Uterus (tissue), 4 donors: ENCODE measurements at places on chromosomes 6 and 20. TPM values are rescaled to one million over a fixed set of nuclear protein-coding genes. Genes with fewer than 3 reads are reported as not detected.

- DNase-seq = no peak
Observed at GRCh38 chr20:49361862-49362660, 84.2 kb upstream of the ZNFX1 start.

DNA sequence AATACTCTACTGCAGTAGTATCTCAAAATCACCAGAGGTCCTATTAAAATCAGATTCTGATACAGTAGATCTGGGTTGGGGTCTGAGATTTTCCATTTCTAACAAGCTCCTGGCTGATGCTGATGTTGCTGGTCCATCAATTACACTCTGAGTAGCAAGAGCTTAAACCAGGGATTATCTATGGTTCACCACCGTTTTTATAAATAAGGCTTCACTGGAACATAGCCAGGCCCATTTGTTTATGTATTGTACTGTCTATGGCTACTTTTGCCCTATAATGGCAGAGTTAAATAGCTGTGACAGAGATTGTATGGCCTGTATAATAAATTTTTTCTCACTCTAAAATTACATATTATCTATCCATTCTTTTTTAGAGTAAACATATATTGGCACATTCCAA, 53.0 kb downstream of the NUDT3 start:
- DNase-seq = no peak

The PCSK2 gene
- total RNA-seq = not detected

DNA sequence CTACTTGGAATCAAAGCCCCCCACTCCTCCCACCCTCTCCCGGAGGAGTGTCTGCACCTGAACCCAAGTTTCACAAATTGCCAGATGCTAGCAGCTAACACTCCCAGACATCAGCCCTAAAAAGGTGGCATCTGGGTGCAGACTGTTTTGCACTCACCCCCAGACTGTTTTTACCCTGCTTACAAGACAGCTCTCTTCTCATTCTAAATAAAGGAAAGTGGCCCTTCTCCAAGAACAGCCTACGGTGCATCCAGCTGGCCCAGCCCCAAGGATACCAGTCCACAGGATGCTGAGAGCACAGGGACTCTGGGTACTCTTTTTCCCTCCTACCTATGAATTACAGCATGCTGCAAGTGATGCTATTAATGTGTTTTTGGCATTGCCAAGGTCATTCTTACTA, 842.0 kb upstream of the FLRT3 start:
- DNase-seq = no peak

The TAAR9 gene
- total RNA-seq = not detected

The RBPJL gene
- not detected for total RNA-seq

The SNAP91 gene
- total RNA-seq = 18.1 TPM

- no peak for DNase-seq
Observed at GRCh38 chr6:125957845-125958244, 1.3 kb downstream of the HINT3 start.

GRCh38 chr6:157253017-157253416, 70.3 kb downstream of the TMEM242 start:
- DNase-seq = no peak

DNA sequence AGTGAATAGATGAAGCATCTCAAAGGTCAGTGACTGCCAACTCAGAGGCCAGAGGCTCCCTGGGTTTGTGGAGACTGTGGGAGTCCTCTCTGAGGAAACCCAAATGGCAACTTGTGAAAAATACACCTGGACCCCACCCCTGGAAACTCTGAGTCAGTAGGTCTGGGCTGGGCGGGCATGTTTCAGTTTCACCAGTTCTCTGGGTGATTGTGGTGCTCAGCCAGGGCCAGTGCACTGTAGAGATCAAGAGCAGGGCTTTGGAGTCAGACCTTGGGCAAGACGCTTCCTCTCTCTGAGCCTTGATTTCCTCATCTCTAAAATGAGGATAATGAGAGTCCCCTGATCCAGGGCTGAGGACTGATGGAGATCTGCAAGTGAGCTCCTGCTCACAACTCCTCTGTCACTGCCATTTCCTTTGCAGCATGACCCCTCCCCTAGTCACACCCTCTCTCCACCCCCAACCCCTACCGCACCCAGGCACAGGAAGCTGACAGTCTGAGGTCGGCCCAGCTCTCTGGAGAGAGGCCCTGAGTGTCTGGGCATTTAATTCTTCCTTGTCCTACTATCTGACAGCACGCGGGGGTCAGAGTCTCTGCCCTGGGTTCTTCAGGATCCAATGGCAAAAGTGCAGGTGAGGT, 5.1 kb downstream of the DEF6 start:
- no peak for DNase-seq

DNA sequence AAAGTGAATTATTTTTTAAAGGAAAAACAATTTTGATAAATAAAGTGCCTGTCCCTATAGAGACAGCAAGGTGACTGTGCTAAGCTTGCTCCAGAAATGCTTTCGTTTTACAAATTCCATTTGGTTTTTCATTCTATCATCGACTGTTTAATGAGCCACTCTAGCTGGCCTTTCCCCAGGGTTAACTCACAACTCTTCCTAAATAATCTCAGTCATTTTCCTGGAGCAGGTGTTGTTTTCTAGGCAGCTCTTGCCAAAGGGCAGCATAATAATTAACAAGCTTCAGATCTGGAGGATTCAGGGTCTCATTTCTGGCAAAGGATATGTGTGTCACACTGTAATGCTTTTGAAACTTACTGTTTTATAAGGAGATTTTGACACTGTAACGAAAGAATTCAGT, 184.2 kb downstream of the KHDC1L start:
- DNase-seq = no peak

DNA sequence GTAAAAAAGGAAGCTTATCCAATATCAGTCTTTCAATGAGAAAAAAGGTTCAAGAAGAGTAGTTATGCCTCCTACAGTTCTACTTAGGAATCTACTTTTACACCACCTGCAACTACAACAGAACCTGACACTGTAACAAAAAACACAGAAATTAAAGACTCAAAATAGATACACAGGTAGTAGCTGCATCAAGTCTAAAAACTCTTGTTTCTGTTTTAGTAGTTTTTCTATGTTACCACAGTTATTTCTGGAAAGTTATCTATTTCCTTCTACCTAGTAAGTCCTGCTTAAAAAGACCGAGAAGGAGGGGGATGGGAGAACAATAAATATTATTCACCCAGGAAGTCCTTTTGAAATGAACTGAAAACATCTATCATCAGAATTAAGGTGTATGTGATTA, 52.5 kb downstream of the ATG5 start:
- no peak for DNase-seq

DNA sequence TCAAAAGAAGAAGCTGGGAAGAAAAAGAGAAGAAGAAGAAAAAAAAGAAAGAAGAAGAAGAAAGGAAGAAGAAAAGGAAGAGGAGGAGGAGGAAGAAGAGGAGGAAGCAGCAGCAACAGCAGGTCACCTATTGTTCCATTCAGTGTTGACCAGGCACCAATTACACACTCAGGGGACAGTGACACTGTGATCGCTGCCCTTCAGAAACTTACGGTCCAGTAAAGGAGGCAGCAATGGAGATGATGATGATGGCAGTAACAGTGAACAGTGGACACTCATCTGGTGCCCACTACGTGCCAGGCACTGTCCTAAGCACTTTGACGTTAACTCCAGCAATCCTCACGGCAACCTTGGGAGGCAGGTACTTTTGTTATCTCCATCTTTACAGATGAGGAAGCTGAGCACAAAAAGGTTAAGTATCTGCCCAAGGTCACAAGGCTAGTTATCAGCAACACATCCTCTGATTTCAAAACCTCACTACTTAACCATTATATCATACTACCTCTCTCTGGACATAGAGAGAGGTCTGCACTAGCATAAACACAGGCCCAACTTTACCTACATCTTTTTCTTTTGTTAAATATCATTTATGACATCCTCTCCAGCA, 83.2 kb downstream of the SLC22A23 start:
- DNase-seq = no peak

DNA sequence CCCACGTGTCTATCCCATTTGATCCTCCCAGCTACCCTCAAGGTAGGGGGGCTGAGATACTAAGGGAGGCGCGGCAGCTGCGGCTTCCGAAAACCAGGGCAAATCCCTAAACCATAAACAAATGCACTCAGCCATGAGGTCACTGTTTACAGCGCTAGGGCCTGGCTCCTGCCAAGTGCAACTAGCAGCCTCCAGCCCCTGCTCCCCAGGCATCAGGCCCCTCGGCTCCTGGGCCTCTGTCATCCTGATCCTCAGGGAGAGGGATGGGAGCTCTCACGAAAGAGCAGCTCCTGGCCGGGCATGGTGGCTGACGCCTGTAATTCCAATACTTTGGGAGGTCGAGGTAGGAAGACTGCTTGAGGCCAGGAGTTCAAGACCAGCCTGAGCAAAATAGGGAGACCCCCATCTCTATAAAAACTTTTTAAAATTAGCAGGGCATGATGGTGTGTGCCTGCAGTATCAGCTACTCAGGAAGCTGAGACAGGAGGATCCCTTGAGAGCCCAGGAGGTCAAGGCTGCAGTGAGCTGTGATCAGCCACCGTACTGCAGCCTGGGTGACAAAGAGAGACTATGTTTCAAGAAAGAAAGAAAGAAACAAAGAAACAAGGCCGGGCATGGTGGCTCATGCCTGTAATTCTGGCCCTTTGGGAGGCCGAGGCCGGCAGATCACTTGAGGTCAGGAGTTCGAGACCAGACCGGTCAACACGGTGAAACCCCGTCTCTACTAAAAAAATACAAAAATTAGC, 42.5 kb upstream of the TLDC2 start:
- no peak for DNase-seq

DNA sequence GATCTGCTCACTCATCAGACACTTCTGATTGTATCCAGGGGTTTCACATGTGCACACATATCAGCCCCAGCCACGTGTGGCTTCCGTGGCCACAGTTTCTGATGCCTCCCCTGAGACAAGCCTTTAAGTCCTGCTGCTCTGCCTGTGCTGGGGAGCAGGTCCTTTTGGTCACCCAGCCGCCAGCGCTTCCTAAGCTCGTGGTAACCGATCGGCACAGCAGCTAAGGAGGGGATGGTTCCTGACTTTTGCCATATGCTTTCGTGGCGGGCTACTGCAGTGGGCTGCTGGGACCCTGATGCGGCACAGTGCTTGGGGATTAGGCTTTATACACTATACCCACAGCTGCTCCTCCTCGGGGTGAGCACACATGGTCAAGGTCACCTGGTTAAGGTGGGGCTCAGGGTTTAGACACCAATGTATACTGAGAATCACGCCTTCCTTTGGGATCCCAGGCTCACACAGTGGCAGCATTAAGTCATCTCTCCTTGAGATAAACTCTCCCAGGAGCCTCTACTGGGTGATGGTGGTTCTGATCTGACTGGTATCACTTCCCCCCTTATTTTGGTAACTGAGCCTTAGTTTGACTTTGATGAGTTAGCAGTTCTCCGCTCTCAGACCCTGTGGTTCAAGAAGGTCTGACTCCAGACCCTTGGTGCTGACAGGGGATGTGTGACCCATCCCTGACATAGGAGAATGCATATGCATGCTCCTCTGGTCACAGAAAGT, 85.9 kb upstream of the KCNG1 start:
- no peak for DNase-seq

The BPIFB1 gene
- total RNA-seq = not detected

DNA sequence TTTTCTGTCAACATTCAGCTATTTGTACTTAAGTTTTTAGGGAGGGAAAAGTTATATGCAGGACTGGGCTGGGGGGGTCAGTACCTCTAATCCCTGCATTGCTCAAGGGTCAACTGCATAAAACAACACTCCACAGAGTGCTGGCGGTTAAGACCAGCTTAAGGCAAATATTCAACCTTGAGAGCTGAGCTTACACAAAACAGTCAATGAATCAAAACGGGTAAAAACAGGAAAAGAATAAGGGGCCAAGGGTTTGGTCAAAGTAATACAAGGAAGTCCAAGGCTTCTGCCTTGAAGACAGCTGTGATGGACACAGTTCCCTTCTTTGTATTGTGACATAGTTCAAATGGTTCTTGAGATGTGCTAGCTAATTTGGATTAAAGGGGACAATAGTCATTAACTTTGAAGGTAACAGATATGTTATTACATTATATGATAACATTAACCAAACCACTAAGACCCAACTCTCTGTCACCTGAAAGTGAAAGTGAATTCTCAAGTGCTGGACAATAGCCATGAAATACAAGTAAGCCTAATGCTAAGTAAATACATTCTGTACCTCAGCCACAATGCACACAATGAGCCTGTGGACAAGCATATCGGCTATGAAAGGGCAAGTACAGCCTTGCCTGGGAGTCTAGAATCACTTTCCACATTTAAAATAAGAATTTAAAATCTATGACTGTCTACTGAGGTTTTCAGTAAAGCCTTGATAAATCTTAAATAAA, 106.8 kb downstream of the PDE10A start:
- no peak for DNase-seq
